Activated CD8-positive, alpha-beta memory T cell treated with anti-CD3 and anti-CD28 coated beads for 48 hours (primary cell): ENCODE measurements at places on chromosomes 11 and 22.

DNA sequence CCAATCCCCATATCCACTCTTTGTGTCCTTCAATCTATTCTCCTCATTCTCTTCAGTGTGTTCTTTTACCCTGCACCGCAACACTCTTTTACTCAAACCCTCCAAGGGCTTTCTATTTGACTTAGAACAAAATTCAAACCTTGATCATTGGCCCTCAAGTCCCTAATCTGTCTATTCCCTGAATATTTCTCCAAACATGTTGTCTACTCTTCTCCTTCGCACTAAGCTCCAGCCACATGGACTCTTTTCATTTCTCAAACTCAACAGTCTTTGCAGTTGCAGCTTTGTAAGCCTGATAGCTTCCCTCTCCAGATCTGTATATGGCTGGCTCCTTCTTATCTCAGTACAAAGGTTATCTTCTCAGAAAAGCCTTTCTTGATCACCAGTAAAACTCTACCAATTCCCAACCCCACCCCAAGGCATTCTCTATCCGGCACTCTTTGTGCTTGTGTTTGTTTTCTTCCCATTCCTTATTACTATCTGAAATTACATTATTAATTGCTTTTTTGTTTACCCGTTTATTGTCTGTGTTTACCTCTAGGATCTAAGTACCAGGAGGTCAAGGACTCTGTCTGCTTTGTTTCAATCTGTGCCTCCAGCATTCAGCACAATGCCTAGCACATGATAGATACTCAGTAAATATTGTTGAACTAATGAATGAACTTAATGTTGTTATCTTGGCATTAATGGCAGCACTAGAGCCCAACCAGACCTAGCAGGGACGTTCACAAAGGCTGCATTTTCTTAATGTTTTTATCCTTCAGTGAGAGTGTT lies 147.4 kb downstream of the BBOX1 start:
- no peak for DNase-seq

DNA sequence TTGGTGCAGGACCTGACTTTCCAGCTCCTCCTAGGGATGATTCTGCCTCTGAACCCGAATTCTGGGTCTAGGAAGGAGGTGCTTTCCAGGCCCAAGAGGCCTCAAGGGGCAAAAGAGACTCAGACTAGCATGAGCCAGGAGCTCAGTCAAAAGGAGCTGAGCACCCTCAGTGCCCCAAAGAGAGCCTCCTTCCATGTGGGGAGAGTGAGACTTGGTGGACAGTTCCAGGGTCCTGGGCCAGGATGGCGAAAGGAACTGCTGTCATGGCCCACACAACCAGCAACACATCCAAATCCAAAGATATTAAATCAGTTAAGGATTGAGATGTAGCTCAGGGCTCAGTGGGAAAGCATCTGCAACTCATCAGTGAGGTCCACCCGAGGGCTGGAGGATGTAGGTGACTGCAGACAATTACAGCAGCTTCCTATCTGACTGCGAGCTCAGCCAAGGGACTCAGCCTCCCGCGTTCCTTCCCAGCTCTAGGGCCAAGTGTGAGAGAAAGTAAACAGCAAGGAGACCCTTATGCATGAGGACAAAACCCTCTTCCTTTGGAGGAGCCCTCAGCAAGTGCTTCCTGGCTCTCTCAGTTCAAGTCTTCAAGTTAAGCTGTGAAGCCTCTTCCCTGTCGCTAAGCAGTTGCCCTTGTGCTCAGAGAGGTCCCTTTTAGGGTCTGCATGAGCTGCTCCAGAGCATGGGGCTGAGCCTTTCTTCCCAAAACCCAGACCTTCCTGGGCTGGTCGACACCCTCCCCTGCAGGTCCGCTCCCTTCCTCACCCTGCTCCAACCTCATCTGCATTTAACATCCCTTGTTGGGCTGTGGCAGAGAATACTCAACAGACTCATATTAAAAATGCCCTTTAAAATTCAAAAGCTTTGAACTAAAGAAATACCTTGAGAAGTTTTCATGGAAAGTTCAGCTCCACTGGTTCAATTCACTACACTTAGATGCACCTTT lies 35.8 kb downstream of the C11orf58 start:
- DNase-seq: no peak

DNA sequence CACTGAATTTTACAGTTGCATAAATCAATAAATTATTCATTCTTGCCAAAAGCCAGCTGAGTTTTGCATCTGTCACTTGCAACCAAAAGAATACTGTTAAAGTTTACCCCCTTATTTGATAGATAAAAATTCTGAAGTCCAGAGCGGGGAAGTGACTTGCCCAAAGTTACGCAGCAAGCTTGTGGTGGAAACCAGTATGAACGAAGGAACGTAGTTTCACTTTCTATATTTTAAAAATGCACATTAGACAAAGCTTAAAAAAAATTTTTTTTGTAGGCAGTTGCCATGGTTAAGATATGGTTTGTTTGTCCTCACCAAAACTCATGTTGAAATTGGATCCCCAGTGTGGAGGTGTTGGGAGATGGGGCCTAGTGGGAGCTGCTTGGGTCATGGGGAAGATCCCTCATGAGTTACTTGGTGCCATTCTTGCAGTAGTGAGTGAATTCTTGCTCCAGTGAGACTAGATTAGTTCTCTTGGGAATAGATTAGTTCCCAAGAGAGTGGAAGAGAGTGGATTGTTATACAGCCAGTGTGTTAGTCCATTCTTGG lies 46.3 kb upstream of the SEZ6L start:
- DNase-seq: no peak

GRCh38 chr11:118010738-118011461 lies 24.7 kb downstream of the IL10RA start:
- DNase-seq: no peak

DNA sequence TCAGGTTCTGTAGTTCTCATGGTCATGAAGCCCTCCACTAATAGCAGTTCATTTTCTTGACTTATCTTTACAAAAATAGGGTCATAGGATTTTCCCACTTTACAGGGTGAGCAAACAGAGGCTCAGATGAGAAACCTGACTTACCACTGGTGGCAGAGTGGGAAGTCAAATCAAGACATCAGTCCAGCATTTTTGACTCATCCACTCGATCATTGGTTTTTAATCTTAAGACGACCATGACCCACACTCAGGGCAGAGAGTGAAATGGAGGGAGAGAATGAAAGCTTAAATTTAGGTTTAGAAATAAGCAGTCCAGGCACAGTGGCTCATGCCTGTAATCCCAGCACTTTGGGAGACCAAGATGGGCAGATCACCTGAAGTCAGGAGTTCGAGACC lies 42.1 kb downstream of the RTL6 start:
- DNase-seq: no peak

DNA sequence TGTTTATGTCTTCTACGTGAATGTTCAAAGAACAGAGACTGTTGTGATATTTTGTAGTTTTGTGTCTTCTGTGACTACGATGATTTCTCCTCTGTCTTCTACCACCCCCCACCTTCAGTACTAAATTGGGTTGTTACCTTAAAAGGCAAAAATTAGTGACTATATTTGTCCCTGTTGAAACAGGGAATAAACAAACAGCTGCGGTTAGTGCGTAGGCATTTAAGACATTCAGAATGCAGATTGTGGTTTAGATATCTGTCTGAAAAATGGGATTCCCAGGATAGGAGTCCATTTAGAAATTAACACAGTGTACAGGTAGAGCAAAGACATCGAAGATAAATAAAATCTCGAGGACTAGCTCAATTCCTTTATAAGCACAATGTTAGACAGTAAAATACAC lies 15.6 kb upstream of the ARHGAP42 start:
- DNase-seq: no peak

- no peak for DNase-seq
These were observed 268.5 kb upstream of the SYN3 start for GRCh38 chr22:33326540-33327295.

DNA sequence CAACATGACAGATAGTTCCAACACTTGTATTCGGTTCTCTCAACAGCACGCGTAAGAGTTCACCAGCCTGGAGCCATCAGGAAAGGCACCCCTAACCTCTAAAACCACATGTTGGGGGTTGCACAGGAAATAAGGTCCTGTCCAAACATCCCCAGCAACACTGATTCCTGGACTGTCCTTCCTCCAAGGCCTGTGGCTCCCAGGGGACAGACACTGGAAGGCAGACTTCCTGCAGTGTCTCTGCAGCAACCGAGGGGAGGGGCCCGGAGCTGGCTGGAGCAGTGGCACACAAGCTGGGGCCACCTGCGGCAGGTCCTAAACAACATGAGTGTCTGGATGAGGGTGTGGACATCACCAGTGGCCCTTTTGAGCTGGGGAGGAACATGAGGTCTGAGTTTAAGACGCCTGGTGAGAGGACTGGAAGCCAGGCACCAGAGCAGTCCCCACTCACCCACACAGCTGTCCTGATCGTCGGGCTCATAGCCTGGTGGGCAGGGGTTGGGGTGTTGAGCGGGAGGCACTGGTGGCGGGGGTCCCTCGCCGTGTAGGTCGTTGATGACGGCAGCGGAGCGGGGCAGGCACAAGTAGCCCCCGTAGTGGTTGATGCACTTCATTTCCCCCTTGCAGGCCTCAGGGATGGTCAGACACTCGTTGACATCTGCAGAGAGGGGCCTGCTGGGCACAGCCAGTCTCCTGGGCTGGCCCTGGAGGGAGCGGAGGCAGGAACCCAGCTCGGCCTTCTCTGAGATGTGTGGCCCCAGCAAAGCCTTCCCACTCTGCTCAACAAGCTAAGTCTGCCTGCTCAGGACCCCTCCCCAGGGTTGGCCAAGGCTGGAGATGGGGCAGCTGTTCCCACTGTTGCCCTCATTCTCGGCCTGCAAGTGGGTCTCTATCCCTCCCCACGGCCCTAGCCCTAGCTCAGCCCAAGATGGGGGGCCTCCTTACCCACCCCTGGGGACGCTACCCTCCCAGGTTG lies 1.6 kb downstream of the EFEMP2 start:
- DNase-seq: no peak

- no peak for DNase-seq
These were observed 4.3 kb downstream of the PRAME start for GRCh38 chr22:22554587-22555284.

GRCh38 chr11:7320306-7320705 lies 68.6 kb downstream of the SYT9 start:
- DNase-seq: no peak
